Lung microvascular endothelial cell (primary cell): ENCODE measurements at places on chromosomes 13 and 19.
A peak's percentile ranks its signal among the peaks of the same experiment; 100 is the strongest.

DNA sequence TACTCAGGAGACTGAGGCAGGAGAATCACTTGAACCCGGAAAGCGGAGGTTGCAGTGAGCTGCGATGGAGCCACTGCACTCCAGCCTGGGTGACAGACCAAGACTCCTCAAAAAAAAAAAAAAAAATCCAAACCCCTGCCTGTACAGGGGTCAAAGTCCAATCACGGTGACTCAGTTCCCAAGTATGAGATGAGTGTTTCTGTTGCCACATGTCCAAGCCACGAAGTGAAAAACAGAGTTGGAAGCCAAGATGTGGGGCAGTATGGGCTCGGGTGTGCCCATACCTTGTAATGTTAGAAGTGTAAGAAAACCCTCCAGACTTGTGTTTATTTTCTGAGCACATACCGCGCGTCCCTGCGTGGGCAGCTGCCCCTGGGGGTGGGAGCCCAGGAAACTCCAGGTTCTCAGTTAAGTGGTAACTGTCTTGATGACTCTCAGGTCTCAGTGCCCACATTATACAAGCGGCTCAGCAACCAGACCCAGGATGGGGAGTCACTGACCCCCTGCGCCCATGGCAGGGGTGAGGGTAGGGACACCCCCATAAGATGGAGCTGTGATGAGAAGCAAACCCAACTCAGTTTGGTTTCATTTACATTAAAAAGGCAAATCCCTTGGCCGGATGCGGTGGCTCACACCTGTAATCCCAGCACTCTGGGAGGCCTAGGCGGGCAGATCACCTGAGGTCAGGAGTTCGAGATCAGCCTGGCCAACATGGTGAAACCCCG, 1.2 kb upstream of the GPX4 start:
- peak; percentile 57 for DNase-seq

DNA sequence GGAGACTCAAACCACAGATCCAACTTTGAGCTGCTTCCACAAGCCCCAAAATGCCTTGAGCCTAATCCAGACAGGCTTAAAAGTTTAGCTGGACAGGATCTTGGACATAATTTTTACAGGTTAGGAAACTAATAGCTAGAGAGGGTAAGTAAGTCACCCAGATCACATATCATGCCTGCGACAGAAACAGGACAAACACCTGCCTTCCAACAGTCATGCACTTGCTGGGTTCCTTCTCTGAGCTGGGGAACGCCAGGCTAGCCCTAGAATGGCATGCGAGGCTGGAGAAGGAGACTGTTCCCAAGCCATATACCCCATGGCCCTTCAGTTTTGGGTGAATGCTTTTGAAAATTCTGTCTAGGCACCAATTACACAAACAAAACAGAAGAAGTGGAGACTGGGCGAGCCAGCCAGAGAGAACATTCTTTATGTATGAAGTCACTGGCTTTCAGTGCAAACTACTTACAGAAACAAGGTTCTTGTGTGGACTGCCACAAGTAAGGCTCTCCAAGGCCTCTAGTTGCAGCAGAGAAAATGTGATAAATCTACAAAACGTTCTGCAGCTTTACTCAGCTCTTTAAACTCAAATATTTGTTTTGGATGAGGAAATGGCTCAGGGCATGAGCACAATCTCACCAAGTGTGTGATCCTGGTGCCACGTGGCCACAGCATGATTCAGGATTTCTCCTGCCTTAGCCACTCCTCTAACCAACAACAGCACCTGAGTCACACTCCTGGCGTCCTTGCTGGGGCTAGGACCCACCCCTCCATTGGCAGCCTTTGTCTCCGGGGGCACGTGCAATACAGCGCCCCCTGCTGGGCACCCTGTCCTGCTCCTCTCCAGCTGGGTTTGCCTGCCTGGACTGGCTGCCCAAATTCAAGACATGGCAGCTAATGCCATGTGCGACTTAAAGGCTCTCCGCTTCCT, 73.4 kb upstream of the UBL3 start:
- DNase-seq = peak; percentile 89

- no peak for DNase-seq
Observed at GRCh38 chr19:17244618-17245534, 843 bp downstream of the NR2F6 start.

- peak; percentile 17 for DNase-seq
Observed at GRCh38 chr13:65856431-65856830, 1373.7 kb downstream of the PCDH9 start.

GRCh38 chr13:113207890-113208420, 514 bp downstream of the PCID2 start:
- DNase-seq = peak; percentile 73

GRCh38 chr13:97306106-97306505, 84.0 kb downstream of the MBNL2 start:
- DNase-seq = no peak

DNA sequence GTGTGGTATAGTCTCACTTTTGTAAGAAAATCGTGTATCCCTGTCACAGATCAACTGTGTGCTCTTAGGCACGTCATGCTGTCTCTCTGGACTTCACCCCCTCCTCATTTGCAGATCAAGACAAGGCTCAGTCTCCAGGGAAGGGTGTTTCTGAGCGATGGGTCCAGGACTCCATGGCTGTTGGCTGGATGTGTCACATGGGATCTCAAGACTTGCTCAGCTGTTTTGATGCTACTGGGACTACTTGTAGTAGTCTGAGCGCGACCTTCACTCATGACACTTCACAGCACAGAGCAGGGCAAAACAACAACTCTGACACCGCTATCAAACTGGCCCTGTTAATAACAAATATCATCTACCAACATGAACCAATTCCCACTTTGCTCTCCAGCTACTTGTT, 36.2 kb downstream of the SMAD9 start:
- DNase-seq = no peak

DNA sequence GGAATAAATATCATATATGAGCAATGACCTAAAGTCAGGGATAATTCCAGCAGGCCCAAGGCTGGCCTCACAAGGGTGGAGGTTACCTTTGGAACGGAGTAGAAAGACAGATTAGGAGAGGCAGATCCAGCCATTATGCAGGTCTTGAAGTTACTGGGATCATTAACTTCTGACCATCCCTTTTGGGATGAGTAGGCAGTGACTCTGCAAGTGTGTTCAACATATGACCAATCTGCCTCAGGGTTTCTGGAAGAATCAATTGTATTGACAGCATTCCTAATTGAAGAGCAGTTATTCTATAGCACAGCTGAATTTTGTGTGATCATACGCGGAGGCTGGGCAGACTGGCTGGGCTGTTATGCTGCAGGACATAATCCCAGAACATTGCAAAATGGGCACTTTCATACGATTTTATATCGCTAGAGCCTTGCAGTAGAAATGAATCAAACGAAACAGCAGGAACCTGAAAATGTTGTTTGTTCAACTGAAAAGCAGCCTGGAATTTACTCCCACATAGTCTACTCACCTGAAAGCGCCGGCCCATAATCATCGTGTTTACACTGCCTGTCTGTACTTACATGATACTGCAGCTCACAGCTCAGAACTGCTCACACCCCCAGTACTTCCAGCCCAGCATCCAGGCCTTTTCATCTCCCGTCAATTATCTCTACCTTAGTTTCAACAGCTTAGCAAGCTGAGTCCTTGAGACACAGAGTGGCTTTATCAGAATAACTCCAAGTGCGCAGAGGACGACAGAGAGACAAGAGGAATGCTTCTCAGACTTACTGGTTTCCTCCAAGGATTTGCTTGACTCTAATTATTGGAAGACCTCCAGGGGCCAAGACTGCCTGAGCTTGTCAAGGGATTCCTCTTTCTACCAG, 556.1 kb downstream of the EFNB2 start:
- DNase-seq = no peak
